ENCODE measurements at places on chromosomes 5 and 9.

GRCh38 chr9:135065151-135065550 is 22.3 kb upstream of the OLFM1 start:
- H3K4me3 ChIP-seq, result no peak overlapping the region
- H3K4me1 ChIP-seq, result no peaks in the 10 kb centered on the region
- no peak overlapping the region for H3K27ac ChIP-seq

DNA sequence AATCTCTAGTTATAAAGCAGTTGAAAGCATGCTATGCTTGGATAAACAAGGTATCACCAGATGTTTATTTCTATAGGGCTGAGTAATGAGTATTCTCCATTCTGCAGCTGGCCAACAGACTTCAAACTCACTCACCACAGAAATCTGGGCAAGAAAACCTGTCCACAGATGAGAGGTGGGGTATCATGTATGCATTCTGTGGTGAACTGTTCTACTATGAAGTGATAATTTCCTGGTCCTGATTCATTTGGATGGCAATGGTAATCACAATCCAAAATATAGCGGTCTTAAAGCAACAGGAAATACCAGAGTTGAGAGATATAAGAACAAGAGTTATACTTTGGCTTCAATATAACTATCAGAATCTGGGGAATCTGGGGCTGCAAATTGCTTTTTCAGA is 65.9 kb upstream of the EFNA5 start:
- no peak overlapping the region for H3K4me3 ChIP-seq
- no peak for DNase-seq
- no peak overlapping the region for H3K27ac ChIP-seq
- no peaks in the 10 kb centered on the region for H3K36me3 ChIP-seq
- H3K27me3 ChIP-seq, result no peaks in the 10 kb centered on the region

DNA sequence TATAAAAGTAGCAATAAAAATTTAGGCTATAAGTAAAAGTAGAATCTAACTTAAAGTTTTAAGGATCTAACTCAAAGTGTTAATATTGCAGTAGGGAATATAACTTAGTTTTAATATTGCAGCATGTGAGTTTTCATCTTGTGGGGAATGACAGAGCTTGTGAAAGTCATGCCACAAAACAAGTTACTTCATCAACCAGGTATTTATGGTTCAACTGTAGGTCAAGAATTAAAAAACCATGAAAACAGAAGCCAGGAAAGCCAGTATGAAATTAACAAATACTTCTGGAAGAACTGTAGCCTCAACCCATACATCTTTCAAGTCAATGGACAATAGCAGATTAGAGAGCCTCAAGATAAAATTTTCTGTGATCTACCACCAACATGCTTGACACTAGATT is 19.0 kb downstream of the HMGCS1 start:
- no peak overlapping the region for H3K4me3 ChIP-seq
- no peak for DNase-seq
- H3K27me3 ChIP-seq, result no peaks in the 10 kb centered on the region

DNA sequence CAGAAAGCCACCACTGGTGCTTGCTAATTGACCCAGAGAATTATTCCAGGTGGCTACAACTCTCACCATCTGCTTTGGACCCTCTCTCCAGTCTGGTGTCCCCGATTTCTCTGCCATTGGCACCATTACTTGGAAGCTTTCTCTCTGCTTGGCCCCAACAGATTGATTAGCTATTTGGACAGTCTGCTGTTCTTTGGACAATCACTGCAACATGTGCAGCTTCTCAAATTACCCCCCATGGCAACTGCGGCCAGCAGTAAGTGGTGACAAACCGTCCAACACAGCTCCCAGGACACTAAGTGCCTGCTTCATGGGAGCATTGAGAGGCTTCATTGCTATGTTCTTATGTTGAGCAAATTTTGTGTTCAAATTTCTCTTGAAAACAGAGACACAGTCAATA is 309.8 kb downstream of the TAF11L14 start:
- H3K4me3 ChIP-seq, result no peak overlapping the region
- no peaks in the 10 kb centered on the region for H3K27me3 ChIP-seq
- no peak for DNase-seq
- no peak overlapping the region for H3K27ac ChIP-seq
- H3K36me3 ChIP-seq, result no peaks in the 10 kb centered on the region

DNA sequence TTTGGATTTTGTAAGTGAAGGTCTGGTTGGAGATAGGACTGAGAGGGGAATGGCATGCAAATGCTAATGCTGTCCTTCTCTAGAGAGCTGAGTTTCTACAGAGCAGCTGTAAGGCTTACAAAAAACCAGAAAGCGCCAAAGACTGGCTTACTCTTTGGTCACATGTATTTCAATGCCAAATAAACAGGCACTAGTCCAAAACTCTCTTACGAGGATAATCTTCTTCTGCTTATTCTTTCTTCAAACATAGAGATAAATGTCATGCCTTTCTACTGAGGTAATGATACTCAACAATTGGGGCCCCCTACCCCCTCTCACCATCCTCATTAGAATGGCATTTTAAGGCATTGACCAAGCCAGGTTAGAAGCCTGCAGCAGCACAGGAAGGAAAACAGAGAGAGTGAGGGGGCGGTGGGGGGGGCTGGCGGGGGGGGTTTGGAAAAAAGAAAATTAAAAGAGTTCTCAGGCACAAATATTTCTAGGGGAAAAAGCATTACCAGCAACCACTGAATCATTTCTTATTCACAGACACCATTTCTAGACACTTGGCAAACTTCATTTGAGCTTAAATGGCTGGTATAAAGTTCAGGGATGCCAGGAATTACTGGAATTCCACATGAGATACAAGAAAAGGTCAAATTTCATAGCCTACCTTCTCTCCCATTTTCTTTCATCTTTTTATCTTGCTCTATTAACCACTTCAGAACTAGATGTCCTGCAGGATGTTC is 34.0 kb downstream of the PUM3 start:
- H3K36me3 ChIP-seq, result peaks cover 97% of the 10 kb centered on the region
- no peak overlapping the region for H3K27ac ChIP-seq
- H3K4me1 ChIP-seq, result no peaks in the 10 kb centered on the region
- DNase-seq, result no peak
- H3K4me3 ChIP-seq, result no peak overlapping the region
- H3K27me3 ChIP-seq, result no peaks in the 10 kb centered on the region

GRCh38 chr5:115194676-115195075 is 25.0 kb upstream of the TRIM36 start:
- DNase-seq, result no peak
- H3K36me3 ChIP-seq, result no peaks in the 10 kb centered on the region
- no peak overlapping the region for H3K27ac ChIP-seq
- H3K4me1 ChIP-seq, result no peaks in the 10 kb centered on the region
- no peak overlapping the region for H3K4me3 ChIP-seq

- H3K27me3 ChIP-seq, result no peaks in the 10 kb centered on the region
- no peak overlapping the region for H3K4me3 ChIP-seq
- no peak for DNase-seq
- H3K4me1 ChIP-seq, result no peaks in the 10 kb centered on the region
- no peak overlapping the region for H3K27ac ChIP-seq
Observed at GRCh38 chr5:125294844-125295243, 548.4 kb upstream of the ZNF608 start.

Measured in activated T-cell treated with anti-CD3 and anti-CD28 coated beads, Interleukin-2, amount 50 U/mL, for 24 hours (primary cell).